ENCODE measurements at places on chromosomes 5 and 9.

DNA sequence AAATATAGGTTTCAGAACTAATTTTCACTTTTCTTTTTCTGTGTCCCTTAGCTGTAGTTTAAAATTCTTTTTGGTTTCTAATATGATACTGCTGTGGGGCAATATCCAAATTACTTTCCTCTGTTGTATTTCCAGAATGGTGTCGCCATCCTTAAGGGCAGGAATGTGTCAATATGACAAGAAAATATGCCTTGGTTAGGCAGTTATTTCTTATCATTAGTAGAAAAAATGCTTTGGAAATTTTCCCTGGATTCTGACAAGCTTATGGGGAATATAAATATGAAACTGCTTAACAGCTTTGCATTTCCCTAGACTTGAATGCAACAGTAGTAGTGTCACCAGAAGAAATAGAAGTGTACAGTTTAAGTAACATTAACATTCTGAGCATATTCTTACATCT is 29.4 kb downstream of the ANKRD34B start:
- no peak for DNase-seq

DNA sequence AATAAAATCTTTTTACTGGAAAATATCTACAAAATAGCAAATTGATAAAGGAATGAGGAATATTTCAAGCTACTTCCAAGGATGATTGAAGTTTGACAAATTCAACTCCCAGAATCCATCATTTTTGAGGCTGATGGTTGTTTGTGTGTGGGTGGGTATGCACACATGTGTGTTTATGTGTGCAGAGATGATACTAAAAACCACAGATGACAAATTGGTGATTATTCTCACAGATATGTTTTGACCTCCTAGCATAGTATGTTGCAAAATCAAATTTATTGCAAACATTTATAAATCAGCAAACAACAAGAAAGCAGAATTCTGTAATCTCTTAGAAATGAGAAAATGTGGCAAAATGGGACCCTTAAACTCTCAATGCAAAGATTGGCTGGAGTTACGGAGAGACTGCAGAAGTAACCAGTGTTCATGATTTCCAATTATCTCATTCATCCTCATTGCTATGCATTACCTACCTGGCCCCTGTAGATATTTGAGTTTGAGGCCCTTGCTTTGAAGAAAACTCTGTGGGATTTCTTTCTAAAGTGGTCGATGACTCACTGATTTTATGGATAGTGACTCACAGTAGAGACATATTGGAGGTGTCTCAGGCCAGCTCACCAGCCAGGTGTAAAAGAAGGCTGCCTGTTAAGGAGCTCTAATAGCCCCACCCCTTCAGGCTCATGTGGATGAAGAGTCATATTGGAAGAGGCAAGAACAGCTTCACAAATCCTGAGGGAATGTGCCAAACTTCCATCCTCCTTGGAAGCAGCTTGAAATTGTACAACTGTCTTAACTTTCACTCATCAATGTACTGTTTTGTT is 44.6 kb upstream of the TMC1 start:
- DNase-seq = peak; percentile 7

DNA sequence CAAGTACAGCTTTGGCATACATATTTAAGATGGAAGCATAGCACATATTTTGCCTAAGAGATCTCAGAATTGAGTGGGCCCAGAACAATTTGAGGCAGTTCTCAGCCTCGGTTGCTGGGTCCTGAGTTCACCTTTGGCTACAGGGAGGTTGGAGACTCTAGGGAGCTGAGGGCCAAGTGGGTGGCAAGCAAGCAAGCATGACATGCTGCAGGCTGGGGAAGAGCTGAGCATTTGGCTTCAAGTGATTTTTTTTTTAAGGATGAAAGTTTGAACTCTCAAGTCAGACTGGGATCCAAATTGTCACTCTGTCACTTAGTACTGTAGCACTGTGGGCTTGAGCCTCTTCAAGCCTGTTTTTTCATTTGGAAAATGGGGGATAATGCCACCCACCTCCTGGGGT is 160.5 kb downstream of the MED27 start:
- no peak for DNase-seq

- DNase-seq = no peak
Observed at GRCh38 chr9:34611251-34611810, 566 bp downstream of the RPP25L start.

DNA sequence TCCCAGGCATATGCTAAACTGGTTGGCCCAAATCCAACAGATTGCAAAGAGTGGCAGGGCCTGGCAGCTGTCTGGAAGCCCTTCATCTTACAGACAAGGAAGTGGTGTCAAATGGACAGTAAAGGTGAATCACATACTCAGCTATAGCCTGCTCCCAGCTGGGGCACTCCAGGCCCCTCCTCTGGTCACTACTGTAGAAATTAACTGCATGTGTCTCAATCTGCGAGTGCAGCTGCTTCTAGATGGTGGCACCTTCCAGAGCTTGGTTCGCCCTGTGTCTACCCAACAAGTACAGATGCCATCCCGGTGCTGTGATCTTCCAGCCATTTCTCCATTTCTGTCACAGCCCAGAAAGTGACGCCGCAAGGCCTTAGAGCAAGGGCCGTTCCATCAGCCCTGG is 50.2 kb downstream of the OTULIN start:
- no peak for DNase-seq

GRCh38 chr9:122991370-122991830 is 42.1 kb upstream of the GPR21 start:
- DNase-seq = peak; percentile 7

GRCh38 chr5:141223112-141223783 is at the start of gene PCDHB14:
Gene PCDHB14 (plus strand): TSS chr5:141223343. CDS start chr5:141223506, 163 bp downstream.
- no peak for DNase-seq

- DNase-seq = no peak
Observed at GRCh38 chr5:126651013-126651577, 50.3 kb downstream of the PHAX start.

DNA sequence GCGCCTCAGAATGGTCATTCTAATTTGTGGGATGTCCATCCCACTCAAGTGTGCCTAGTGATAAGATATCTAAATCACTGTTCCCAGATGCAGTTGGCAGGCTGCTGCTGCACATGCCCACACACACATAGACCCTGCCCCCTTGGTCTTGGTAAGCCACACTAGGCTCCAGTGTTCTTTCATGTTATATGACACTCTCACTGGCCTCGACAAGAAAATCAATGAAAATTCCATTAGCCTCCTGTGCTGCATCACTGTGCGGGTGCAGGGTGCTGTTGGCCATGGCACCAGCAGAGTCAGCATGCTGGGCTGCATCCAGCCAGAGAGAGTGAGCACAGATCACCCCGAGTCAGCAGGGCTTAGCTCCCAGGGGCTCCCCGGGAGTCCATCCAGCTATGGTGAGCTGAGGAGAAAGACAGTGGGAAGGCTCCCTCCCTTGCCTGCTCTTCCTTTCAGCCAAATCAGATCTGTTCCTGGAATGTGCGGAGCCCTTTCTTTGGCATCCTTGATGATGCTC is 59.9 kb downstream of the ABLIM3 start:
- DNase-seq = no peak

- no peak for DNase-seq
Observed at GRCh38 chr5:178780581-178781498, 50.4 kb upstream of the ZNF354A start.

- no peak for DNase-seq
Observed at GRCh38 chr5:39648848-39649227, 224.1 kb upstream of the DAB2 start.

- DNase-seq = no peak
Observed at GRCh38 chr9:336039-336438, 121.4 kb downstream of the DOCK8 start.

DNA sequence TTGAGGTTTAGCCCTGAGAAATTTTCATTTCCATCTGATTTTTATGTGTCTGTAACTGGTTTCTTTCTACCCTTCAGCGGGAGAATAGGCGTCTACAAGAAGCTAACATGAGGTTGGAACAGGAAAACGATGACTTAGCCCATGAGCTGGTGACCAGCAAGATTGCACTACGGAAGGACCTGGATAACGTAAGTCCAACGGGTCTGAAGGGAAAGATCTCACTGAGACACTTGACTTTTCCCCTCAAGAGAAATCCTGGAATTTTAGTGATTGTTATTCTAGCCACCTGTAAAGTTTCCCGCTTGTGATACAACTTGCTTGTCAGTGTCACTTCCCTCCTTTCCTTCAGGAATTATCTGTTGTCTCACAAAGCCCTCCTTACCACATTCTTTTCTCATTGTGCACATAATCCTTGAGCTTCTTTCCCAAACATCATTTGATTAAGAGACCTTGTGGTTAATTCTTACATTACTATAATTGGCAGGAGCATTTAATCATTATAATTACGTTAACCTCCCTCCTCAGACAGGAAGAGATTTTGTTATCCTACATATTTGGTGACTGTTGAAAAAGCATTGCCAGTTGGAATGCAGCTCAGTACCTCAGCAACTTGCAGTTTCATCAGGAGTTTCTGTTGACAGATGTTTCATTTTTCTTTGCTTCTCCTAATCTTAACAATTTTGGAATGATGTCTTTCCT is 56.9 kb downstream of the GPR21 start:
- DNase-seq = no peak

DNA sequence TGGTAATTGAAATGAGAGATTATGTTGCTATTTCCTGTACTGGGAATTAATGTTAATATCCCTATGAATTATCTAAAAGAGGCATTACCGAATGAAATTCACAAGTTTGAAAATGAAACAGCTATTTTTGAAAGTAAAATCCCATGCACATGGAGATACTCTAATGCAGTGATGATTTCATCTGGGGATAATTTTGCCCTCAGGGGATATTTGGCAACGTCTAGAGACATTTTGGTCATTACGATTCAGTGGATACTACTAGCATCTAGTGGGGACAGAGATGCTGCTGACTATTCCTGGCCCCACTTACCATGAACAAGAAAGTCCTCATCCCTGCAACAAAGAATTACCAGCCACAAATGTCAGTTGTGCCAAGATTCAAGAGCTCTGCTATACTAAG is 500.9 kb downstream of the EFNA5 start:
- DNase-seq = no peak

- no peak for DNase-seq
Observed at GRCh38 chr5:2276101-2276500, 393.4 kb upstream of the IRX4 start.

GRCh38 chr9:134284273-134284672 is 42.0 kb upstream of the RXRA start:
- DNase-seq = no peak

GRCh38 chr9:136648751-136649150 is 14.0 kb upstream of the EGFL7 start:
- DNase-seq = no peak

DNA sequence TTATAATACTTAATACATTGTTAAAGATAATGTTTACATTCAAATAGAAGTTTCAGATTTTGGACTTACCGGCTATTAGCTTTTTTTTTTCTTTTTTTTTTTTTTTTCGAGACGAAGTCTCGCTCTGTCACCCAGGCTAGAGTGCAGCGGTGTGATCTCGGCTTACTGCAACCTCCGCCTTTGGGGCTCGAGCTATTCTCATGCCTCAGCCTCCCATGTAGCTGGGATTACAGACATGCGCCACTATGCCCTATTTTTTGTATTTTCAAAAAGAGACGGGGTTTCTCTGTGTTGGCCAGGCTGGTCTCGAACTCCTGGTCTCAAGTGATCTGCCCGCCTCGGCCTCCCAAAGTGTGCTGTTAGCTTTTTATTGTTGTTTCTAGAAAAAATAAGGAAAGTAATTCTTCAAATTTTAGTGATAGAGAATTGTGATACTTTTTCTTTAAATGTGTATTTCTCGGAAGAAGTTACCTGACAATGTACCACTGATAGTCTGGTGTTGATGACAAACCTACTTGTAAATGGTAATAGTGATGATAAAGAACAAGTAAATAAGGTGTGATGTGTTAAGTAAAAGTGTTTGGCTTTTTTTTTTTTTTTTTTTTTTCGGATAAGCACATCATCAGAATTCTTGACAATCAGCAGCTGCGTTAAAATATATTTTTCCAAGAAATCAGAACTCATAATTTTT is 2.7 kb downstream of the CDC42SE2 start:
- no peak for DNase-seq

- DNase-seq = no peak
Observed at GRCh38 chr5:132044207-132044606, 16.2 kb upstream of the IL3 start.

GRCh38 chr9:86545090-86545489 is 190.9 kb upstream of the TUT7 start:
- DNase-seq = no peak

DNA sequence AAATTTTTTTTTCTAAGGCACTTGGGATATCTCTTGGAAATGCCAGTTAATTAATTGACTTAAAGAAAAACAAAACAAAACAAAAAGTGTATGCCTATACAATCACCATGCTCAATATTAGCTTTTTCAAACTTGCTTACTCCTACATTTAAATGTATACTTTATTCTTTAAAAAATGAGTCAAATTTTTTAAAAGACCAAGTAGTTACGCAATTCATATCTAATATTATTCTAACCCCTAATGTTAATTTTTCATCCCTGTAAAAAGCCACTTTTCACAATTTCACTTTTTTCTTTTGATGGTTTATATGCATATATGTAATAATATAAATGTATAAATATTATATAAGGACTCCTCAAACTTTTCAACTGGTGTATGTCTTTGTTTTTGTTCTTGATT is 211.2 kb downstream of the PRDM9 start:
- no peak for DNase-seq

DNA sequence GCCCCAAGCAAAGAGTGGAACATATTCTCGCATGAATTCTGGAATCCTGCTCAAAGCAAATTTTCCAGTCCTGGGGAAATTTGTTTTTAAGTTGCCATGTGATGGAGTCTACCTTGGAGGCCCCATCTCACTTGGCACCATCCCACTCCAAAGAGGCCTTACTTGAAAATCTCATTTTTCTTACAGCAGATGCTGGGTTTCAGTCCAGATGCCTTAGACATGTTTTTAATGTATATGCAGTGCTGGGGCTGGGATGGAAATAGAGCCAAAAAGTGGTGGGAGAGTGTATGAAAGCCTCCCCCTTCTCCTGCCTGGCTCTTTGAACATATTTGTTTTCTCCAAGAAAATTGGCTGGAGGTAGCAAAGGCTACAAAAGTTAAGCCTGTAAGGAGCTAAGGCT is 493.7 kb downstream of the ENC1 start:
- DNase-seq = no peak

DNA sequence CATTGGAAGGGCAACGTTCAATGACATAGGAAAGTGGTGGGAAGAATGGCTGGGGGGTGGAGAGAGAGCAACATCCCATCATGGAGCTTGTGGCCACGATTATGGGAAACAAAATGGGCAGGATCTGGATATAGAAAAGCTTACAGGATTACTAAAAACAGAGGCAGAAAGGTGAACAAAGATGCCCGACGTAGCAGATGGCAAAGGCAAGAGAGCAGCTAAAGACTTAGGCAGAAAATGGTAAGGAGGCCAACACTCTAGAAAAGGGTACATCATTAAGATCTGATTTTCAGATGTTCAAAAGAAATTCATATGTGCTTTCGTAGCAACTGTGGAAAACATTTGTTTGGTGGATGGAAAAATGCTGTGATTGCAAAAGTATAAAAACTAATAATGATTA is 102.5 kb downstream of the OTULIN start:
- no peak for DNase-seq

GRCh38 chr9:15299374-15299939 is 7.6 kb downstream of the TTC39B start:
- DNase-seq = peak; percentile 23

- DNase-seq = no peak
Observed at GRCh38 chr5:72618708-72619107, 111.5 kb upstream of the ZNF366 start.

All from activated T-cell treated with anti-CD3 and anti-CD28 coated beads for 1 hour (primary cell).